ENCODE measurements at places on chromosomes 2 and 18.
A peak's percentile ranks its signal among the peaks of the same experiment; 100 is the strongest.

- no peak for DNase-seq
Observed at GRCh38 chr2:170679607-170680079, 35.5 kb upstream of the SP5 start.

DNA sequence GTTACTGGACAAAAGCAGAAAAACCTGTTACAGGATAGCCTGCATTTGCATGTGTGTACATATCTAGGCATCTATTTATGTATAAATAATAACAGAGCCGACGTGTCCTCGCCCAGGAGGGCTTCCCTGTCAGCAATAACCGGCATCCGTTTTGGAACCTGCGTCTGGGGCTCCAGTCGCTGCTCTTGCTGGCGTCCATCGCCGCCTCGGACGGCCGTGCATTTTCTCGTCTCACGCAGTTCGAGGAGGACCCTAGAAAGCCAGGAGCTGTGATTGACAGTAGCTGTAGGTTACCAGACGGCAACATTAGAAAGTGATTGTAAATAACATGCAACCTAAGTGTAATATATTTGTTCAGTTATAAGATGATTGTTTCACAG lies 132.6 kb downstream of the NFATC1 start:
- no peak for DNase-seq

GRCh38 chr18:36828157-36828629 lies 609 bp downstream of the TPGS2 start:
- peak; percentile 29 for DNase-seq

DNA sequence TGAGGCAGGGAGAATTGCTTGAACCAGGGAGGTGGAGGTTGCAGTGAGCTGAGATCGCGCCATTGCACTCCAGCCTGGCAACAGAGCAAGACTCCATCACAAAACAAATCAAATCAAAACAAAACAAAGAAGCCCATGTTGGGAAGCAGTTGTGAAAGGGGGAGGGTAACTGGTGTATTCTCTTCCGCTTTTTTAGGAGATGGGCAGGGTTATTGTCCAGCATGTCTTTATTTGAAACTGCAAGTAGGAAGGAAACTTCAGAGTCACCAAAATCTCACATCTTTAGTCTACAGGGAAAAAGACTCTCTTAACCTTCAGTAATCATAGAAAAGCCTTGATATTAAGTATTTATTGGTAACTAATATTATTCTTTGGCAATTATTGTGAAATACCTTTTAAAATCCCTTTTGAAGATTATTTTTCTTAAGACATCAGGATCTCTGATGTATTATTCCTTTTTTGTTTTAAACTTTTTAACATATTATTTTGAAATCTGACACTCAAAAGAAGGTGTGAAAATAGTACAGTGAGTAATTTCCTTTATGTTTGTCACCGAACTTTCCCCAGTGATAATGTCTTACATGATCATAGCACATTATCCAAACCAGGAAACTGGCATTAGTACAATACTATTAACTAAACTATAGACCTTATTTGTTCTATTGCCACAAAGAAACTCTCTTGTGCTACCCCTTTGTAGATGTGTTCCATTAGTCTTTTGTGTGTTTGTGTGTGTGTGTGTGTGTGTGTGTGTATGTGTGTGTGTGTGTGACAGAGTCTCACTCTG lies 84.3 kb upstream of the LTBP1 start:
- DNase-seq, result no peak

- DNase-seq, result no peak
Observed at GRCh38 chr2:182642328-182642727, 73.7 kb upstream of the DNAJC10 start.

GRCh38 chr2:232276733-232277313 lies 101.7 kb upstream of the ALPP start:
- no peak for DNase-seq

DNA sequence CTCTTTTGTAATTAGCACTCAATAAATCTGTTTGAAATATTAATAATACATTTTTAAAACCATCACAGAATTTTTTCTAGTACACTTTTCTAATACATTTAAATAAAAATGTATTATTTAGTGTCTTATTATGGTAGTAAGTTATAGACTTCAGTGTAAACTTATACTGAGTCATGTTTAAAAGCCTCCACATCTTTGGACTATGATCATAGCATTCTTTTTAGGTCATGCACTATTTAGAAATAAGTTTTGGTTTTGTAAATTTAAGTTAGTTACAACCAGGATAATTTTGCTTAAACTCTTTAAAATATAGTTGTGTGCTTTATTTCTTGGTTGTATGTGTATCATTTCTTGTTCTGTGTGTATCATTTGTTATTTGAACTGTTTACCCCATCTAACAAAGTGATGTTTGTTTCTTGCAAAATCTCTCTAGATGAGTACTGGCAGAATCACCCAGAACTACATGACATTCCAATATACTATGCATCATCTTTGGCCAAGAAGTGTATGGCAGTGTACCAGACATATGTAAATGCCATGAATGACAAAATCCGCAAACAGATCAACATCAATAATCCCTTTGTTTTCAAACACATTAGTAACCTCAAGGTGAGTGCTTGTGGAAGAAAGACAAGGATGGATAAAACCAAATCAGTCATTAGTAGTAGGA lies 16.7 kb downstream of the CPSF3 start:
- no peak for DNase-seq

DNA sequence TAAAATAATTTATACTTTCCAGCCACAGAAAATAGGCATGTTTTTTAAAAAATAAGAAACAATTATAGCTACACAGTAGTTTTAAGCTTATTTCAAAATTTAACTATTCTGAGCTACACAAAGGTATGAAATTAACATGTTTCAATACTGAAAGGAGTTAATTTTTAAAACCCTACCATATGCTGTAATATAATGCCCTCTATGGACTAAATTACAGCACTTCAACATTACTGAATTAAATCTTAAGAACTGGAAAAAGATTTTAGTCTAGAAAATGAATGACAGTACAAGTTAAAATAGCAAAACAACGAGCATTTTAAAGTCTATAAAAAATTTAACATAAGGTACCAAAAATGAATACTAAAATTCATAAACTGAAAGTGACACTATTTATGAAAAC lies 36.3 kb downstream of the RTN4 start:
- no peak for DNase-seq

- DNase-seq, result no peak
Observed at GRCh38 chr2:255195-255594, 8.6 kb downstream of the SH3YL1 start.

DNA sequence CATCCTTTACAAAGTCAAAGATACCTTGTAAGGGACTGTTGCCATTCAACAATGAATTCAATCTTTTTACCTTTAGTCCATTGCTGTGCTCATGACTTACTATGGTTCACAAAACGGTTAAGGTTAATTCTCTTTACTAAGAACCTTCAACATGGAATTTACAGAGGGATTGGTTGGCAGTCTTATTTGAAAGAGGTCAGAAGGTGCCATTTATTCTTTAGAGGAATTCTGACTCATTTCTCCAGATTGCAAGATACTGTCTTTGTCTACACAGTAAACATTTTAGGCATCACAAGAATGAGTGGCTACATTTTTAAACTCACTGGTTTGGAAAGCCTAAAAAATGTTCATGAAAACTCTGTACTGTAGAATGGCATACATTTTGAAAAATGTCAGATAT lies 17.4 kb downstream of the KCNH7 start:
- no peak for DNase-seq

GRCh38 chr18:69951182-69951581 lies 3.5 kb upstream of the CD226 start:
- no peak for DNase-seq

DNA sequence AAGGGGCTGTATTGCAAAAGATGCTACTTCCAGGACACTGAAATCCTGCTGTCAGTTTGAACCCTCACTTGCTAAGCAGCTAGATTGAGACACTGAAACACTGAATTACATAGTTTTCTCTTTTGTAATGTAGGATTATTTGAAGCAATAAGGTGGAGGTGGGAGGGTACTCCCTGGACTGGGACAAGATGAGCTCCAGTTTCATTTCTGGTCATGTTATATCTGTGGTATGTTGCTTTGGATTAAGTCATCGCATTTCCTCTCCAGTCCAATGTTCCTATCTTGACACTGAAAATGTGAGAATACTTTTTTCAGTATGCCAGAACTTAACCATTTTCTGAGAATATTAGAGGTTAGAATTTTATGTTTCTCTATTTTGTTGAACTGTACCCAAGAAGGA lies 426.2 kb upstream of the MEX3C start:
- no peak for DNase-seq

DNA sequence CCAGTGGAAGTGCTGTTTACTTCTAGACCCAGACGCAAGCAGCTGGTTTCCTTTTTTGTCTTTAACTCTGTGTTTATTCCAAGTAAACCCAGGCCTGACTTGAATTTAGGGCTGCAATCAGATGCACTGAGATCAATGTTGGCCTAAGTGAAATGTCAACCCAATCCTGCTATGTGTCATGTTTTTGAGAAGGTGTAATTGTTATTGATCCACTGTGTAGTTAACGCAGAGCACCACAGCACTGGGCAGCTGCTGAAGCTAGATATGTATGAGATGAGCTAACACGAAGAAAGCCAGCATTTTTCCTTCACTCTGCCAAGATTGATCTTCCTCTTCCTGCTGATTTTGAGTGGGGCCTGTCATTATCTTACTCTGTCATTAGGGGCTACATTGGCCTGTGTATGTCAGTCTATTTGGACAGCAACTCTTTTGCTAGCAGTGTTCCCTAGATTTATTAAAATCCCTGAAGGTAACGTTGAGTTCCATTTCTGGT lies 18.9 kb upstream of the DLX1 start:
- no peak for DNase-seq

DNA sequence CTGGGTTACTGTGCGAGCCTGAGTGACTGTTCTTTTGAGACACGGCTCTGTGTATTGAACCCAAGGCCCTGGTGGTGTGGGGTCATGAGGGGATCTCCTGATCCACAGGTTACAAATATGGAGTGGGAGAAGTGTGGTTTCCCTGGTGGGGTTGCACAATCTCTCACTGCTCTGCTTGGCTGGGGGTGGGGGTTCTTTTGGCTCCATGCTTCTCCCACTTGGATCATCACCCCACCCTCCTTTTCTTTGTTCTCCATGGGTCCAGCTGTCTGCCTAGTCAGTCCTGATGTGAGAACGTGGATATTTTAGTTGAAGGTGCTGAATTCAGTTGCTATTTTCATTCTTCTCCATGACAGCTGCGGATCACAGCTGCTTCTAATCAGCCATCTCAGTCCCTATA lies 37.8 kb downstream of the AGPS start:
- DNase-seq, result no peak

DNA sequence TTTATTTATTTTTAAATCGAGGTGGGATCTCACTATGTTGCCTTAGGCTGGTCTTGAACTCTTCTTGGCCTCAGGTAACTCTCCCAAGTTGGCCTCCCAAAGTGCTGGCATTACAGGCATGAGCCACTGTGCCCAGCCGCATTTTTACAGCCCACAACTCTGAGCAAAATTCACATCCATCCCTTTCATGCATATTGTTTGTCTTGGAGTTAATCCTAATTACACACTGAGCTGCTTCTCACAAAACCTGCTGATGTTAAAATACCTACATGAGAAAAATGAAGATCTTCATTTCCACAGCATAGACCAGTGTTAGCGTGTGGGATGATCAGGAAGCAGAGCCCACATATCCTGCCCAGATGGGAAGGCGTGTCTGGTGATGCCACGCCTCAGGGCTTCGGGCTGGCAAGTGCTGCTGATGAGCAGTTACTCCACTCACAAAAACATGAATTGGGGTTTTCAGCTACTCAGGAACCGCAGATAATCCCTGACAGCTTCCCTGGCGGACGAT lies 14.6 kb downstream of the ITGB1BP1 start:
- no peak for DNase-seq

GRCh38 chr2:30181176-30181575 lies 34.4 kb downstream of the YPEL5 start:
- DNase-seq, result no peak

DNA sequence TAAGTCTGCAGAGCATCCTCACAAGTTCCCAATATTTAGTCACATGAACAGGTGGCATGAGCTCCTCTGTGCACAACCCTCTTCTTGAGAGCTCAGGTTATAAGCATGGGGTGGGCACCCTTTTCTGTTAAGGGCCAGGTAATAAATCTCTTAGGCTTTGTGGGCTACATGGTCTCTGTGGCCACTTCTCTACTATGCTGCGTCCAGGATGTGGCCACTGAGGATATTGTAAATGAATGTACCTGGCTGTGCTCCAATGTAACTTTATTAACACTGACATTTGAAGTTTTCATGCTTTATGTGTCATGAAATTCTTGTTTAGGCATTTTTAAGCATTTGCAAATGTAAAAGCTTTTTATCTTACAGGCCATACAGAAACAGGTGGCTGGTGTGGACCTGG lies 116.8 kb upstream of the ST6GAL2 start:
- no peak for DNase-seq

- no peak for DNase-seq
Observed at GRCh38 chr2:54559593-54560145, 103.5 kb downstream of the SPTBN1 start.

- no peak for DNase-seq
Observed at GRCh38 chr18:73861771-73862170, 285.9 kb downstream of the FBXO15 start.

DNA sequence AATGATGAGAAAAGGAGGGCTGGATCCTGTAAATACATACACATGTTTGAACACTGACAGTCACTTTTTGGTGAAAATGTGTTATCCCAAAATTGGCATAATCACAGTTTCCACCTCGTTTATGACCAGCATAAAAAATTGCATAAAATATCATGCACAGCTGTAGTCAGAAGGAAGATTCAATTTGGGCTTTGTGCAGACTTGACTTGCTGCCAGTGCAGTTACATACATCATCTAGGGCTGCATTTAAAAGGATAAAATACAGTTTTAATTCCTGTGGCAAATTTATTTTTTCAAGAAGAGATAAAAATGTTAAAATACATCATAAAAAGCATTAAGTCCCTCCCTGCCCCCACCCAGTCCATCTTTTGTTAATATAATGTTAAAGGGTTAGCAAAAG lies 103.8 kb downstream of the VWC2L start:
- no peak for DNase-seq

GRCh38 chr18:78995740-78996395 lies 16.2 kb downstream of the SALL3 start:
- DNase-seq, result no peak

GRCh38 chr18:67265464-67266245 lies 250.9 kb downstream of the DSEL start:
- DNase-seq, result no peak

- no peak for DNase-seq
Observed at GRCh38 chr18:78561757-78562510, 417.7 kb upstream of the SALL3 start.

GRCh38 chr2:46518861-46519260 lies 39.5 kb downstream of the TMEM247 start:
- DNase-seq, result no peak

GRCh38 chr18:42941021-42941420 lies 174.5 kb downstream of the RIT2 start:
- DNase-seq, result no peak

GRCh38 chr18:24013051-24013450 lies 1.5 kb upstream of the TTC39C start:
- DNase-seq, result no peak

GRCh38 chr2:215863687-215864086 lies 149.7 kb downstream of the MREG start:
- DNase-seq, result no peak

- DNase-seq, result peak; percentile 36
Observed at GRCh38 chr2:234630801-234631261, 133.9 kb upstream of the ARL4C start.
